ENCODE measurements at places on chromosomes 3 and 15. TPM values are rescaled to one million over a fixed set of nuclear protein-coding genes. Genes with fewer than 3 reads are reported as not detected.

GRCh38 chr3:160141485-160142185, 83.6 kb upstream of the C3orf80 start:
- no peak for DNase-seq

DNA sequence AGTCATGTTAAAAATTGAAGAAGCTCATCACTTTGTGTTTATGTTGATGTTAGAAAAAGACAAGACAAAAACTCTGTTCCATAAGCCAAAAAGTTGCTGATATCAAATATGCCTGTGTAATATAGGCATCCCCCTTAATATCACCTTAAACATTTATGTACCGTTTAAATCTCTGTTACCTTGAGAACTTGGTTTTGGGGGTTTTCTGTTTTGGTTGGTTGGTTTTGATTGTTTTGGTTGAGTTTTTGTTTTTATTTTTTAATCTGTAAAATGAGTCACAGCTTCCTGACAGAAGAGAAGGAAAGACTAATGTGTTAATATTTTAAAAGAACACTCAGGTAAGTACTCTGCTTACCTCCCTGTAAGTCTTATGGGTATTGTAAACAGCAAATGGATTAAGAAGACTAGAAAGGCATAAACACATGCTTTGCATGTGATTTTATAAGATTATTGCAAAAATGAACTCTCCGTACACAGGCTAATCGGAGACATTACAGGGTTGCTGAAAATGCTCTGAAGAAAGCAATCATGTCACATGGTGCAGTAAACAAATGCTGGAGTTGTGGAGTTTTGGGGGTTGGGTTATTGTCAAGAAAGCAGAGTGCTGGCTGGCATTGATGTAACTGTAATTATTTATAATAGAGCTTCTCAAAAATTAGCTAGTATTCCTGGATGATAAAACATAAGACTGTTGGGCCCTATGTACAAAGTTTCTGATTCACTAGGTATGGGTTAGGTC, 69.5 kb upstream of the MBNL1 start:
- DNase-seq: no peak

DNA sequence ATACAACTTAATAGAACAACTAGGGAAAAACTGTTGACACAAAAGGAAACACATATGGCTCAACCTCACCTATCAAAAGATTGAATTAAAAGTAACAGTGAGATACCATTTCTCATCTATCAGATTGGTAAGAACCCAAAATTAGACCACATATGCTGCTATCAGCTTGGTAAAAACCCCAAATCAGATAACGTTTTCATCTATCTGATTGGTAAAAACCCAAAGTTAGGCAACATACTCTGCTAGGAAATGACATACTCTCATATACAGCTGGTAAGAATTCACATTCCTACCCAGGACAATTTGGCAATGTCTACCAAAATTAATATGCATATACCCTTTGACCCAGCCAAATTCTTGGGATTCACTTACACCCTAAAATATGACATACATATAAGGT, 26.3 kb downstream of the NRG4 start:
- DNase-seq: no peak

Gene CAND2
- 1.8 TPM for total RNA-seq

Gene FMN1
- total RNA-seq: 1.1 TPM

Measured in activated T-cell treated with anti-CD3 and anti-CD28 coated beads, Interleukin-2, amount 50 U/mL, for 72 hours (primary cell).